ENCODE measurements at places on chromosomes 11 and 22.

- no peak for DNase-seq
Observed at GRCh38 chr11:65084598-65085375, 765 bp downstream of the ZFPL1 start.

GRCh38 chr22:24965822-24966626, 13.5 kb downstream of the KIAA1671 start:
- no peak for DNase-seq

GRCh38 chr11:125519256-125519655, 23.2 kb upstream of the FEZ1 start:
- no peak for DNase-seq

GRCh38 chr11:65362320-65362931, 7.9 kb downstream of the TIGD3 start:
- DNase-seq: no peak

DNA sequence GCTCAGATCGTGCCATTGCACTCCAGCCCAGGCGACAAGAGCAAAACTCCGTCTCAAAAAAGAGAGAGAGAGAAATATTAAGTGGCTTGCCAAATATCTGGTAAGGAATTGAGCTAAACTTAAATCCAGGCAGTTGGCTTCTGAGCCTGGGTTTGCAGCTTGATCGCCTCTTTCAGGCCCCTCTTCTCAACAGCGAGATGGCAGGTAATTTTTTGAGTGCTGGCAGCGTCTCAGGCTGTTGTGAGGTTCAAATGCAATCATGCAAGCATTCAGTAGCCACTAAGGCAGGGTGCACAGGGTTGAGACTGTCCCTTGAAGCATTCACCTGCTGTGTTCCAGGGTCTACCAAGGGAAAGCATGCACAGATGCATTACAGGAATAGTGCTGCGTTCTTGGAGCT, 670 bp upstream of the CTSF start:
- no peak for DNase-seq

GRCh38 chr11:64324692-64325469, 7.0 kb downstream of the PRDX5 start:
- DNase-seq: no peak
